CD8-positive, alpha-beta memory T cell (primary cell): ENCODE measurements at places on chromosomes 6 and 20. TPM values are rescaled to one million over a fixed set of nuclear protein-coding genes. Genes with fewer than 3 reads are reported as not detected.

- H3K27ac ChIP-seq, result no peak overlapping the region
- H3K4me1 ChIP-seq, result no peaks in the 10 kb centered on the region
- H3K4me3 ChIP-seq, result no peak overlapping the region
- no peaks in the 10 kb centered on the region for H3K36me3 ChIP-seq
- no peaks in the 10 kb centered on the region for H3K27me3 ChIP-seq
Measured at GRCh38 chr6:142279350-142280180, 22.2 kb upstream of the ADGRG6 start.

- H3K27me3 ChIP-seq, result no peaks in the 10 kb centered on the region
- H3K27ac ChIP-seq, result no peak overlapping the region
- no peaks in the 10 kb centered on the region for H3K36me3 ChIP-seq
- no peak for DNase-seq
Measured at GRCh38 chr20:49420811-49421295, 61.6 kb downstream of the KCNB1 start.

Gene SLX4IP
- 7.0 TPM for total RNA-seq

DNA sequence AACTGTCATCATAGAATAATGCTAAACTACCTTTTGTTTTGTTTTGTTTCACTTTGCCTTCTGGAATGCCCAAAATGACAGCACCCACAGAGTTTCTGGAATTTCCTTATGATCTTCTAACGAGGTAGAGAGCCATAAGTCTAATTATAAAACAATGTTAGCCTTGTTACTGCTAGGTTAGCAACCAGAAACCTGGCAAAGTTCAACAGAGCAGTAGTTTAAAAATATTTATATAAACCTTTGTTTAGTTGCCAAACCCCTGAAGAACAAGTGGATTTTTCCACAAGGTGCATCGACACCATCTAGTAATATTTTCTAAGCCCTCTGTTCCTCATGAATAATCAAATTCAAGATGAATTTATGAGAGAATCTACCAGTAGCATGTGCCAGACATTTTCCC is 27.6 kb upstream of the IPCEF1 start:
- no peak overlapping the region for H3K4me3 ChIP-seq
- no peaks in the 10 kb centered on the region for H3K27me3 ChIP-seq
- H3K27ac ChIP-seq, result no peak overlapping the region
- no peaks in the 10 kb centered on the region for H3K4me1 ChIP-seq
- no peak for DNase-seq

Gene ULBP2
- total RNA-seq, result 0.51 TPM

- DNase-seq, result no peak
- H3K4me1 ChIP-seq, result no peaks in the 10 kb centered on the region
- no peak overlapping the region for H3K27ac ChIP-seq
Measured at GRCh38 chr6:165920896-165921671, 246.6 kb downstream of the TBXT start.

- no peak overlapping the region for H3K4me3 ChIP-seq
- no peak for DNase-seq
- H3K27me3 ChIP-seq, result no peaks in the 10 kb centered on the region
- no peaks in the 10 kb centered on the region for H3K4me1 ChIP-seq
- H3K27ac ChIP-seq, result no peak overlapping the region
- H3K36me3 ChIP-seq, result no peaks in the 10 kb centered on the region
Measured at GRCh38 chr6:89530982-89531381, 98.0 kb downstream of the ANKRD6 start.
